ENCODE measurements at places on chromosomes 13 and 19. TPM values are rescaled to one million over a fixed set of nuclear protein-coding genes. Genes with fewer than 3 reads are reported as not detected.

DNA sequence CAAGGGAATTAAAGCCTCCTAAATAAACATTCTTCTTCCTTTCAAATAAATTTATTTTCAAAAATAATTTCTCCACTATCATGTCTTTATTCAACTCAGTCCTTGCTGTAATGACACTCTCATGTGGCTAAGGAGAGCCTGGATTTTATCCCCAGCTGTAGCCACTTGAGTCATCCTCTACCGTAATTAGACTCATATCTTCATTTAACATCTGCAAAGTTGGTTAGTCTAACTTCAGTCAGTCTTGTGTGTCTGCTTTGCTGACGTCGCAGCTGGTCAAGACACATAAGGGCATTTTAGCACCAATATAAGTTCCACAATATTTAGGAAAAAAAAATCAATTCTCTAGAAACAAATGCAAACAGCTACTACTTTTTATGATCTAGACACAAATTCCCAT, 776.4 kb upstream of the ATXN8OS start:
- DNase-seq = no peak

DNA sequence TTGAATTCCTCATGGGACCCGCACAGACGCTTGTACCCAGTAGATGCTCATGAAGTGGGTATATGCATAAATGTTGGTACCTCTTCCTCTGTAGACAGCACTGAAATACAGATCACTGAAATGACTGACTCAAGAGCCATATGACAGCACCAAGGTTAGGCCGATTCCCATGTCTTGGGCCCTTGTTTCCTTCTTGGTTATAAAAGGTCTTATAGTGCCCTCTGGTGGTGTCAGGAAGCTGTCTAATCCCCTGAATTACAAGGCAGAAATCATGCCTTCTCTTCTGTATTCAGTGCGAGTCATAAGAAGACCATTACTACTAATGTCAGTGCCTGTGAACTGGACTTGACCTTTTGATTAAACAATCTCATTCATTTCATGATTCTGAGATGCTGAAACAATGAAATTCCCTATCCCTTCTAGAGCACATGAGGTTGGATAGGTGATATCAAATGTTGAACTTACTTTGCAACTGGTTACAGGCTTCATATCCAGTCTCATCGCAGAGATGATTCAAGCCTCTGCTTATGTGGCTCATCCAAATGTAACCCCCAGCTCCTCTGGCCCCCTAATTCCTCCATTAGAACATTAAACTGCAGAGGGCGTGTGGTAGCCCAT, 59.7 kb downstream of the SPATA13 start:
- DNase-seq = no peak

DNA sequence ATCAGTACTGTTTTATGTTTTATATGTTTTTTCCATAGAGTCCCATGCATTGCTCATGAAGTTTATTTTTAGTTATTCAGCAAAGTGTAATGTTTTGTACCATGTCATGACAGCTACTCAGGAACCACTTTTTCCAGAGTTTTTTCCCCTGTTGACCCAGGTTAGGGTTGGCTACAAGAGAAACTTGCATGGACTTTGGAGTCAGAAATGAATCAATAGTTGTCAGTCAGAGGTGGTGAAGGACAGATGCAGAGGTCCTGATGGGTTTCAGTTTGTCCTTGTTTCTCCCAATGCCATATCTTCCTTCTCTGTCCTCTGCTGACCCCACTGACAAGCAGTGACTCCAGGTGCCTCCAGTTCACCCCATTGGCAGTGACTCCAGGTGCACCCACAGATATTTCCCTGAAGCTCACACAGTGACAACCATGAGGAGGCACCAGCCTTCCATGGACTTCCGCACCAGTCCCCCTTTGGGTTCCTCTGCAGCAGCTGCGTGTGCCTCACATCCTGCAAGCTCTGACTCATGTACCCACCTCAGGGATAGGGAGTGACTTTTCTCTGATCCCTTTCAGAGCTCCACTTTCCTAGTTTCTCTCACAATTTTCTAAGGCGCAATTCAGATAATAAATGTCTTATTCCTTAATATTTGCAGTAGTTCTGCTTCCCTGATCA, 92.1 kb downstream of the AKAP11 start:
- DNase-seq = no peak

- DNase-seq = no peak
Measured at GRCh38 chr19:6970021-6970420, 51.2 kb downstream of the MBD3L2B start.

DNA sequence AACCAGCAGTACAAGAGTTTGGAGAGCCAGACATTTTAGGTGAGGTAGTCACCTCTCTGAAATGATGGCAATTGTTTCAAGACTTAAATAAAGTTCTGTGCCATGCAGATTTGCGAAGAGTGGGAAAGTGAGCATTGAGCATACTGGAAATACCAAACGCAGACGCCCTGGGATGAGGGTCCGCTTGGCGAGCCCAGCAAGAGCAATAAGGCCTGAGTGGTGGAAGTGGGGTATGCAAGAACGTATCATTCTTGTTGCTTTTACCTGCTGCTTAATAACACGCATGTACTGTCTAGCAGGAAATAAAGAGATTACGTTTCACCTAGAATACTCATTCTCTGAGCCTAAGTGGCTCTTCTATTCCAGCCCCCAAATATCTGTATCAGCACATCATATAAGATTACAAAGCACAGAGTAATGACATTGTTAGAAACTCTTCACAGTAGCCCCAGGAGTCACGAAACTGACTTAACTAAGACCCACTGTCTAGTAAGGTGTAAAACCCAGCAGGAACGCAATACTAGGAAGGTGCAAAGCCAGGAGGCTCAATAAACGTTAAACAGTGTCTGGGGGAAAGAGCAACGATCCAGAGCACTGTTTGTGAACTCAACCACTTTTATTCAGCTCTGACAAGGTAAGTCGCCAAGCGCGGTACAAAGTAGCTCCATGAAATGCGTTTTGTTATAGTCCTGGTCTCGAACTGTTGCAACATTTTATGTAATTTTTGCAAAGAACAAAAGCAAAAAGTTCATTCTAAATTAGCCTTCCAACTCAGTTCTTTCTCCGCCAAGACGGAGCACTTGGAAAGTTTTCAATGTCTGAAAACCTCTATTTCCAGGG, 1.2 kb downstream of the RCBTB2 start:
- DNase-seq = no peak

The FFAR1 gene
- not detected for total RNA-seq

The KLK7 gene
- total RNA-seq = not detected

The HSD17B14 gene
- total RNA-seq = 2.8 TPM

Data from Peyer's patch (tissue), 4 donors.